H54 (cell line): ENCODE measurements at places on chromosomes 4 and X.

GRCh38 chr4:24108567-24108966, 218.7 kb upstream of the PPARGC1A start:
- DNase-seq, result no peak

DNA sequence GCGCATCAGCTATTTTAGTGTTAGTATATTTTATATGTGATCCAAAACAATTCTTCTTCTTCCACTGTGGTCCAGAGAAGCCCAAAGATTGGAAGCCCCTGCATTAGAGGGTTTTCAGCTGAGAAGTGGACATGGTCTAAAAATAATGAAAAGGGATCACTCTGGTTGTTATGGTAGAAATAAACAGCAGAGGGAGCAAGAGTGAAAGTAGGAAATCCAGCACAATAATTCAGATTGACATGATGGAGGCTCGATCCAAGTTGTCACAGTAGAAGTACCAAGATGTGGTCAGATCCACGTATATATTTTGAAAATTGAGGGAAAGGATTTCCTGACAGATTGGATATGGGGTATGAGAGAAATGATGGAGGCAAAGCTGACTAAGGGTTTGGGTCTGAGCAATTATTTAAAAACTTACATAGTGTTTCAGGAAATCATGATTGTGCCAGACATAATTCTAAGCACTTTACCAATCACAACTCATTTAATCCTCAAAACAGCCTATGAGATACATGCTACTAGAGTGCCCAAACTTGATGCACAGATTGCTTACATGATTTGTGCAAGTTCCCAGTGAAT, 17.0 kb upstream of the TMEM144 start:
- no peak for DNase-seq

- no peak for DNase-seq
Measured at GRCh38 chr4:89615051-89615450, 221.9 kb downstream of the SNCA start.

DNA sequence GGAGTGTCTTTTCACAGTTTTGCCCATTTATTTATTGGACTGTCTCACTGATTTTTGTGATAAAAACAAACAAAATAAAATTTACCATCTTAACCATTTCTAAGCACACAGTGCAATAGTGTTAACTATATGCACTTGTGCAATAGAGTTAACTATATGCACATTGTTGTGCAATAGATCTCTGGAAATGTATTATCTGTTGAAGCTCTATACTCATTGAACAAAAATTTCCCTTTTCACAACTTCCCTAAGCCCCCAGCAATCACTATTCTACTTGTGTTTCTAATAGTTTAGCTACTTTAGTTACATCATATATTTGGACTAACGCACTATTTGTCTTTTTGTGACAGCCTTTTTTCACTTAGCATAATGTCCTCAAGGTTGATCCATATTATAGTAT, 59.7 kb upstream of the BEX4 start:
- DNase-seq, result no peak

GRCh38 chr4:28890949-28891775, 1829.0 kb upstream of the PCDH7 start:
- no peak for DNase-seq
